ENCODE measurements at places on chromosomes 11 and 22. TPM values are rescaled to one million over a fixed set of nuclear protein-coding genes. Genes with fewer than 3 reads are reported as not detected.
A peak's percentile ranks its signal among the peaks of the same experiment; 100 is the strongest.

DNA sequence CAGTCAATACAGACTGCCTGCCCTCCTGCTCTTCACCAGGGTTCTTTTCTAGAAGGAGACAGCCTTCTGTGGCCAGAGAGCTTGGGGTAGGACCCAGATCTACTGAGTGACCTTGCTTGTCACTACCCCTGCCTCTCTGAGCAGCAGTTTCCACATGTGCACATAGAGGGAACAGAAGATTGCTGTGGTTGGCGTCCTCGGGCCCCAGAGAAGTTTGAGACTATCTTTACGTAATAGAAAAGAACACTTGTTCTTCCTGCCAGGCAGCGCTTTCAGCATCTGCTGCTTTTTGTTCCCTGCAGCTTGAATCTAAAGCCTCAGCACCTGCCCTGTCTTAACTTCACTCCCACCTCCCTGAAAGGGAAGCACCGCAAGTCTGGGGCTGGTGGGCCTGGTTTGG, 1.9 kb upstream of the FKBP2 start:
- DNase-seq: no peak

DNA sequence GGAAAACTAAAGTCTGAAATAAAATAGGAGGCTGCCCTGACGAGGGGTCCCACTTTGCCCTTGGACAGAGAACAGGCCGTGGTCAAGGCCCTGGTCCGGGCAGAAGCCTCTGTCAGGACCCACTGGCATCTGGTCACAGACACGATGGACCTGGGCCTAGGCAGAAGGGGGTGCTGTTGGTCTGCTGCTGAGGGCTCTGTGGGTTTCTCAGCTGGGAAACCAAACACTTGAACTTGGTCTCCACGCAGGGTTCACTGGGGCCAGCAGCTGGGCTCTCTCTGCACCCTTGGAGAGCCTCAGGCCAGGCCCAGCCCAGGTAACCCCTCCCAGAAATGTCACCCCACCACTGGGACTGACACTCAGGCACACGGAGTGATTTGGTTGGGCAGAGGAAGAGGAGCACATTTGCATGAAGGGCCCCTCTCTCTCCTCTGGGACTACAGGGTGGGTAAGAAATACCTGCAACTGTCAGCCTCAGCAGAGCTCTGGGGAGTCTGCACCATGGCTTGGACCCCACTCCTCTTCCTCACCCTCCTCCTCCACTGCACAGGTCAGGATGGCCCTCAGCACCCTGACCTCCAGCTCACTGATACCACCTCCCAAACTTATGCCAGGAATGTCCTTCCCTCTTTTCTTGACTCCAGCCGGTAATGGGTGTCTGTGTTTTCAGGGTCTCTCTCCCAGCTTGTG, 48.1 kb upstream of the TOP3B start:
- DNase-seq: no peak

DNA sequence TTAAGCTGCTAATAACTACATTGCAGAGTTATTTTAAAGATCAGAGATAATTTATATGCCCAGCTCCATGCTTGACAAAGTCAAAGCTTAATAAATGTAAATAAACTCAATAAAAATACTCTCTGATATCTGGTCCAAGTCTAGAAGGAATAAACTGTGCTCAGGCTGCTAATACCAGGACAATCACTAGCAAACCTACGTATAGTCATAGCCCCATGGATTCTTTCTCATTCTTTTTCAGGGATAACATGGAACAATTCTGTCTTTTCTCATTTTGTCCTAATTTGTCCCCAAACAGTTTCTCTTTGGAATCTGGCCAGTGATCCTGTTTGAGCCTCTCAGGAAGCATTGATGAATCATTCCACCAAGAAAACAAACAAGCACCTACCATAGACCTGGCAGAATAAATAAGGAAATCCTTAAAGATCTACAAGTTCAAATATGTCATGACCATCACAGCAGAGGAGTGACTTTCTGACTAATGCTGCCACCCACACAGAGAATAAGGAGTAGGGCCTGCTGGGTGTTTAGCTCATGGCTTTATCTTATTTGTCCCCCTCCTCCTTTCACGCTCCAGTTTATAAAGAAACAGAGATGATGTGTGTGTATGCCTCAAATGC, 14.1 kb upstream of the B3GNT6 start:
- DNase-seq: no peak

GRCh38 chr11:128193615-128194014, 393.7 kb downstream of the ETS1 start:
- DNase-seq: no peak

GRCh38 chr11:107370390-107370789, 87.2 kb downstream of the CWF19L2 start:
- DNase-seq: no peak

- no peak for DNase-seq
Observed at GRCh38 chr11:19767627-19768151, 55.1 kb downstream of the NAV2 start.

DNA sequence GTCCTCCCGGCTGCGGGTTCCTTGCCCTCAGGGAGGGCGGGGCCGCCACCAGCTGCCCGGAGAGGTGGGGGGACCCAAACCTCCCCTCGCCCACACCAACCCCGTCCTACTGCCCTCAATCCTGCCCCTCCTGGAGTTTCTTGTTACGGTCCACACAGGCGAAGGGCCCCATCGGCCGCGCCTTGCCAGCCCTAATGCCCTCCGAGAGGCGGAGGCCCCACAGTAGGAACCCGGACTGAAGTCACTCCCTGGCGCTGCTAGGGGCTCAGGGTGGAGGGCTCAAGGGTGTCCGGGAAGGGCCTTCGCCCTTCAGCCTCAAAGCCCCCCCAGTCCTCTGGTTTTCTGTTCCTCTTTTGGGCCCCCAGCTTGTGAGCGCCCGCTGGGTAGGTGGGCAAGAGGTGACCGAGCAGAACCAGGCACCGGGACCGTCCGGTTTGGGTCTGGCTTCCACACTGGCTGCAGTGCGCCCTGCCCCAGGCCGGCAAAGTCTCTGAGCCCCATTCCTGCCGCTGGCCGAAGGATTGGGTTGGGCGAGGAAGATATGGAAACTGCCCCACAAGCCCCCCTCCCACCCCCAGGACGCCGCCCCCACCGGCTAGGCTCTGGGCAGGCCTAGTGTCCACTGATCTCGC, 24.5 kb downstream of the DUSP8 start:
- no peak for DNase-seq

DNA sequence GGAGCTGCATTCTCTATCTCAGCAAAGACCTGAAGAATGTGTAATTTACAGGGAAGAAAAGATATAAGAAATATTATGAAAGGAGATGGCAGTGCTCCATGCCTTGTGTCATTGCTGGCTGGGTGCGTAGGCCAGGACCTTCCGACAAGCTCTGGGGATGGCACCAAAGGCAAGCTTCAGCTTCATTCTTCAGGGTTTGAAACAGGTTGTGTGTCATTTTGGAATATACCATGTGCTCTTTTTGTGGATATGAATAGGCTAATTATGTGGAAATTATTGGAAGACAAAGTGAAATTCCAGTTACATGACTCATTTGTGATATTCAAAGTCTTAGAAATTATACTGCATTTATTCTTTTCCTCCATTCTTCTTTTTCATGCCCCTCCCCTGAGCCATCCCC, 5.7 kb upstream of the KIRREL3 start:
- no peak for DNase-seq

The SHISAL1 gene
- total RNA-seq: 5.1 TPM

The MS4A6E gene
- not detected for total RNA-seq

DNA sequence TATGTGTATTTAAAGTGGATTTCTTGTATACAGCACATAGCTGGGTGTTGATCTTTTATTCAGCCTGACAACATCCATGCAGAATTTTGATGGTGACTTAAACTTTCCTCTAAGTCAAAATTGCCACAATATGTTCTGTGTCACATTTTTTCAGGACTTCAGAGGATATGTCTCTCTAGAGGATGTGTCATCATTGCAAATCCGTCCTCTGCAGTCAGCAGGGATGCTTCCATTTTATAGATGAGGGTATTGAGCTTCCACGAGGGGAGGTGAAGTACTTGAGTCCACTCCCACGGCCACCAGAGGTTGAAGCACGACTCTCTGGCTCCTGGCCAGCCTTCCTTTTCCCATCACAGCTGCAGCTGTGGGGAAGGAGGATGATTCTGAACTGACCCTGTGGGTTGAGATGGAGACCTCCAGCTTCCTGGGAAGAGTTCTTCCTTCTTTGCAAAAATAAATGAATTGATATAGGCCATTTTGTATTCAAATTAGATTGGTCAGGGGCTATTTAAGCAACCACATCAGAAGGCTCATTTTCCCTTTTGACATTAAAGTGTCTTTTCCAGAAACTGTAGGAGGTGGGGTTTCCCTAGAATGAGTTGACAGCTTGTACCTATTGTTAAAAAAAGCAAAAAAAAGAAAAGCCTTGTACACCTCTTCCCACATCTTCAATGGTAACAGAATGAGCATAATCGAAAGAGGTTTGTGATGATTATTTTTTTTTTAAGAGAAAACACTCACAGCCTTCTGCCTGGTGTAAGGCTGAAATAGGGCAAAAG, 55.2 kb upstream of the MYEOV start:
- DNase-seq: no peak

GRCh38 chr11:75583718-75584658, 21.9 kb downstream of the SERPINH1 start:
- DNase-seq: peak; percentile 49

The JAM3 gene
- total RNA-seq: 90.2 TPM

The OR4D5 gene
- total RNA-seq: not detected

- no peak for DNase-seq
Observed at GRCh38 chr11:114066046-114066648, 6.6 kb downstream of the ZBTB16 start.

GRCh38 chr11:33490842-33491370, 209.7 kb downstream of the C11orf91 start:
- DNase-seq: no peak

DNA sequence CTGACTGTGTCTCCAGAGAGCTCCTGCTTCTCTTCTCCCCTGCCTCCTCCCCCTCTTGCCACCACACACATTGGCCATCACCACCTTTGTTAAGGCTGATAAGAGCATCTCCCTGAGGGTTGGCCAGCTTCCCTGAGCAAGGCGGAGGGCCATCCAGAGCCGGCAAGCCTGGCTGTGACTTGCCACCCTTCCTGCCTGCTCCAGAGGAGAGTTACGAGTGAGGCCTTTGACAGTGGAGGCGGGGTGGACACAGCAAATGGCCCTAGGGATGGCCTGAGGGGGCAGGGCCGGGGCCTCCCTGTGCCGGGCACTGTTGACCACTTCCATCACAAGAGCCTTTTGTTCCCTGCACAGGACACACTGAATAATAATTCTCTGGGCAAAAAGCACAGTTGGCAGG, 5.4 kb downstream of the FREY1 start:
- no peak for DNase-seq

DNA sequence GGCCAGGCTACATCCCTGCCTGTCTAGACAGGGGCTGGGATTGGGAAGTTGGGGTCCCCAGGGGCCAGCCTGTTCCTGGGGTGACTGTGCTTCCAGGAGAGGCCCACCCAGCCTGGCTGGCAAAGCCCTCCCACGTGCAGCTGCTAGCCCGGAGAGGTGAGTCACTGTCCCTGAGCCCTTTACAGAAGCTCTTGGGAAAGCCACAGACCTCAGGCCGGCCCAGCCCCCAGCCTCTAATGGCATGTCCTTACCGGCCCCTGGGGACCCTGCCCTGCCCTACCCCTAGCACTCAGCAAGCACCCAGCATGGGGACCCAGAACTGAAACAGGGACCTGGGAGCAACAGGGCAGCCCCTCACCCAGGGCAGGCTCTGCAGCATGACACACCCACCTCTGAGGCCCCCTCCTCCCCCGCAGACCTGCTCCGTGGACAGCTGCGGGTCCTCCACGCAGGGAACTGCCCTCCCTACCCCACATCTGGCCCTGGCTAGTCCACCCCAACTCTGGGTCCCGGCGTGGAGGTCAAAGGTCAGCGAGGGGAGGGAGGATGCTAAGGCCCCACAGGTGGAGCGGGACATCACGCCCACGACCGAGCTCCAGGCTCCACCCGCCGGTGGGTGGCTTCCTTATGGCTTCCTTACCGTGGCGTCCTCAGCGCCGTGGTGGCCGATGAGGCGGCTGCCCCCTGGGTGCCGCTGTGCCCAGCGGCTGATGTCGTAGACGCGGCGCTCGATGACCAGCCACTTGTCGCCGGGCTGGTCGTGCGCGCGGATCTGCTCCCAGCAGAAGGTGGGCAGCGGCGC, 615 bp downstream of the FADS3 start:
- DNase-seq: no peak

- DNase-seq: no peak
Observed at GRCh38 chr11:118282606-118283005, 18.5 kb upstream of the MPZL2 start.

DNA sequence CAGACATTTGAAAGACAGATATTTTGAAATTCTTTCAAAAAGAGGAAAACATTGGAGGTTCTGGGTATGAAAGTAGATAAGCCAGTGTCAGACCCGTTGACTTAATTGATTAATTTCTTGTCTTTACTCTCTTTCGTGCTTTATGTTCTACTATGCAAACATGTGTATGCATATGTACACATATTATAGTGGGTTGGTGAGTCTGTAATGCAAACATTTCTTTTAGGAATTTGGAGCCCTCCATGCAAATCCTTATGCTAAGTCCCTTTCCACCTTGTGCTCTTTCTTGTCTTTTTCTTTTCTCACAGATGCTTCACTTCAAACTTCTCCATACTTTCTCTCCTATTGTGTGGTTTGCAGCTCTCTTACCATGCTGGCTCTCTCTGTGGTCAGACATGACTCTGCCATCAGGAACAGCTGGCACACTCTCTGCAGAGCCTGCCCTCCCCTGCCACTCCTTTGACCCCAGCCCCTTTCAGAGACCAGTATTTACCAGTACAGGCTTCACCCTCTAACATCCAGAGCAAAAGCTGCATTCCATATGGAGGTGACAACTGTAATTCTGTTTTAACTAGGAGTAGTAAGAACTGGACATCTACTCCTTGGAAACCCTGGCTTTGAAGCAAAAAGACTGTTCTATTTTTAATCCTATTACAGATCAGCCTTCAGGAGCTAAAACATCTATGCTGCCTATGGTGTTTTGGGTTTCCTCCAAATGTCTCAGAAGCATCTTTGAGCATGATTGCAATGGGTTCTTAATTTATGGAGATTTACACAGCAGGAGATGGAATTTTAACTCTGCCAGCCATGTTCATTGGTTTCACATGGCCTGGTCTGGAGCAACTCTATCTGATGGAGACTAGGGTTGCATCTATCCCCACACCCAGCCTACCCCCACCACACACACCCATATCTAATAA, 386.9 kb upstream of the FAT3 start:
- DNase-seq: no peak

DNA sequence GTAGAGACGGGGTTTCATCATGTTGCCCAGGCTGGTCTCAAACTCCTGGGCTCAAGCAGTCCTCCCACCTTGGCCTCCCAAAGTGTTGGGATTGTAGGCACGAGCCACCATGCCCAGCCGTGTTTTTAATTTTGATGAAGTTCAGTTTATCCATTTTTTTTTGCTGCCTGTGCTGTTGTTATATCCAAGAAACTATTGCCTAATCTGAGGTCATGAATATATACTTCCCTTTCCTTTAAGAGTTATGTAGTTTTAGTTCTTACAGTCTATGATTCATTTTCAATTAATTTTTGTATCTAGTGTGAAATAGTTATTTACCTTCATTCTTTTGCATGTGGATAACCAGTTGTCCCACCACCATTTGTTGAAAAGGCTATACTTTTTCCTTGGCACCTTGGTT, 50.3 kb upstream of the SORL1-AS1 start:
- no peak for DNase-seq

The USH1C gene
- total RNA-seq: 0.74 TPM

GRCh38 chr11:61004180-61004611, 32.7 kb downstream of the CD6 start:
- DNase-seq: peak; percentile 40

All from urinary bladder (tissue), 4 donors.